Psoas muscle (tissue), 8 donors: ENCODE measurements at places on chromosomes 7 and 10. TPM values are rescaled to one million over a fixed set of nuclear protein-coding genes. Genes with fewer than 3 reads are reported as not detected.

The LMOD2 gene
- 383 TPM for total RNA-seq

The NUPR2 gene
- total RNA-seq = not detected

The AEBP1 gene
- total RNA-seq = 6.9 TPM

The VDAC2 gene
- 314 TPM for total RNA-seq

The CPXM2 gene
- 1.4 TPM for total RNA-seq

The WDR11 gene
- 9.2 TPM for total RNA-seq

The OPN4 gene
- total RNA-seq = 0.17 TPM

The GARIN1A gene
- 0.82 TPM for total RNA-seq

The HABP2 gene
- 0.15 TPM for total RNA-seq

The INSYN2A gene
- 0.19 TPM for total RNA-seq

The ING3 gene
- total RNA-seq = 7.1 TPM

The PIP gene
- not detected for total RNA-seq

The COL13A1 gene
- total RNA-seq = 2.6 TPM

The CH25H gene
- total RNA-seq = 1.1 TPM

The GIMAP1 gene
- 2.4 TPM for total RNA-seq

The GPR146 gene
- total RNA-seq = 5.0 TPM

The LIPM gene
- total RNA-seq = not detected

The ADAM12 gene
- 0.24 TPM for total RNA-seq

The PRF1 gene
- 1.7 TPM for total RNA-seq

The SLC39A12 gene
- not detected for total RNA-seq

The SH2B2 gene
- total RNA-seq = 26.2 TPM

The VSIR gene
- total RNA-seq = 13.8 TPM

The AOC1 gene
- not detected for total RNA-seq

The IGFBP3 gene
- 39.4 TPM for total RNA-seq

The ELN gene
- 41.1 TPM for total RNA-seq

The SOSTDC1 gene
- total RNA-seq = not detected

The LAMB1 gene
- total RNA-seq = 43.6 TPM

The RHOBTB1 gene
- 37.8 TPM for total RNA-seq

The OR2A42 gene
- not detected for total RNA-seq

The SPDYE2 gene
- not detected for total RNA-seq

The MYOF gene
- total RNA-seq = 4.2 TPM

The CHCHD3 gene
- total RNA-seq = 131 TPM

The MAT1A gene
- not detected for total RNA-seq
